ENCODE measurements at places on chromosomes 2 and 18.

DNA sequence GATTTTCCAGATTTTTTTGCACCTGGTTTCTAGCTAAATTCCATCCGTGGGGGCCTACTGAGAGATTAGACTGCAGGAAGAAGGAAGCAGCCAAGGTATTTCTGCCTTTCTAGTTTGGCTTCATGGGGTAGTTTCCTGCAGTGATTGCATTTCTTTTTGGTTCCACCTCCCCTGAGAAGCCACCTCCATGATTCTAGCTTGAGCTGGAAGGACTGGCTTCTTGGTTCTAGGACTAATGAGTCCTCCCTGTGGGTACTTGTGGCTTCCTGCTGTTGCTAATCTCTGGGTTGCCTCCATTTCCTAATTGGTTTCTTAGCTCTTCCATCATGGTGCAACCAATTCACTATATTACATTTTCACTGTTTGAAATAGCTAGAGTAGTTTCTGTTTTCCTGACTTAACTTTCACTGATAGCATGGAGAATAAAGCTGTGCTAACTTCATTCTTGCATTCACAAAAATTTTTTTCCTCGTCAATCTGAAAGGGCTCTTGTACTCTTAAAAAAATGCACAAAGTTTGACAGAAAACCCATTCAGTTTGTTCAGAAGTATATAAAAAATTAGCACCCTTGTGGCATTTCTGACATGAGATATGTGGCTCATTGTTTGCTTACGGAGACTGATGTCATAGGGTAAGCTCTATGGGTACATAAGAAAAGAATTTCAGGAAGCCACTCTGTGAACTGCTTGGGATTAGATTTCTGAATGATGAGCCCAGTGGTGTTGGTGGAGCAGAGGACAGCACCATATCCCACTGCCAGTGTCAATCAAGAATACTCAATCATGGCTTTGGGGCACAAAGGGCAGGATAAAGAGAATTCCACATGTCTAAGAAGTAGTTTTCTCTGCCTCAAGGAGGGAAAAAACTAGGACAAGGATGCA lies 242.8 kb upstream of the RBMS1 start:
- H3K4me1 ChIP-seq: peaks cover 18% of the 10 kb centered on the region
- no peak for DNase-seq
- H3K27me3 ChIP-seq: no peaks in the 10 kb centered on the region
- H3K27ac ChIP-seq: peak overlapping the region; percentile 66
- H3K36me3 ChIP-seq: no peaks in the 10 kb centered on the region

GRCh38 chr2:232203166-232203891 lies 175.2 kb upstream of the ALPP start:
- no peaks in the 10 kb centered on the region for H3K27me3 ChIP-seq
- H3K4me1 ChIP-seq: peaks cover 20% of the 10 kb centered on the region
- DNase-seq: no peak
- peaks cover 11% of the 10 kb centered on the region for H3K36me3 ChIP-seq
- H3K4me3 ChIP-seq: no peak overlapping the region

- peaks cover 12% of the 10 kb centered on the region for H3K4me1 ChIP-seq
- no peaks in the 10 kb centered on the region for H3K36me3 ChIP-seq
- H3K4me3 ChIP-seq: peak overlapping the region; percentile 81
- no peak overlapping the region for H3K27ac ChIP-seq
These were observed 2.4 kb downstream of the PAX8 start for GRCh38 chr2:113276216-113276760.

DNA sequence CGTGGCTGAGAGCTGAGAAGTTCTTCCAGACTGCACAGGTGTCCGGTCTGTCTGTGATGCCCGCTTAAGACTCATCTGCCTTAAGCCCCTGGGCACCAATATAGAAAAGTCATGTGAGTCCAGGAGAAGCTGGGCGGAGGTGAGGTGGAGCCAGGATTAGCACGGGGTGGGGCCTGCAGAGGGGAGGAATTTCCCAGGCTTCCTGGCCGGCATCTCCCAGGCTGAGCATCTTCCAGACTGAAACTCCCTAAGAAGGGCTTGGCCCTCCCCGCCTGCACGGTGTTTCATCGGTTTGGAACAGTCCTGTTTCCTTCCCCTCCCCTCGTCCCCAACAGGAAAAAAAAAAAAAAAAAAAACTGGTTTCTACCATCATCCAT lies 270.3 kb downstream of the ATAD2B start:
- no peak overlapping the region for H3K27ac ChIP-seq
- H3K36me3 ChIP-seq: peaks cover 8% of the 10 kb centered on the region
- peaks cover 16% of the 10 kb centered on the region for H3K4me1 ChIP-seq
- H3K4me3 ChIP-seq: no peak overlapping the region

DNA sequence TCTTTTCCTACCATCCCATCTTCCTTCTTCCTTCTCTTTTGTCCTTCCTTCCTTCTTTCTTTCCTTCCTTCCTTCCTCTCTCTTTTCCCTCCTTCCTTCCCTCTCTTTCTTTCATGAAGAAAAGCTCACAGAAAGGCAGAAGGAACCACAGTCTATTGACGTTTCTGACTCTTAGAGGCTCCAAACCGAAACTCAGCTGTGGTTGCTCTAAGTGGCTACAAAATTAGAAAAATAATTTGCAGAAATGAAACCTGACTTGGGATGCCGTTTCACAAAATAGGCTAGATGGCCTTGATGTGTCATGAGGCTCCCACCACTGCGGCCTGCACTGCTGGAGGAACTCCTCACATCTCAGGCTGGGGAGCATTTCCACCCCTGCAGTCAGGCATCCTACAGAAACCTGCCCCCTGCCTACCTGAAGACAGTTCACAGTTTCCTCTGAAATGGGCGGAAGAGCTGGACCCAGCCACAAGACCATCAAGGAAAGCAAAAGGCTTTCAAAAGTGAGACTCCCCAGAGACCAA lies 165.6 kb downstream of the SMAD7 start:
- peaks cover 9% of the 10 kb centered on the region for H3K36me3 ChIP-seq
- DNase-seq: no peak
- no peak overlapping the region for H3K4me3 ChIP-seq
- peak overlapping the region; percentile 52 for H3K27ac ChIP-seq
- H3K27me3 ChIP-seq: no peaks in the 10 kb centered on the region

- H3K4me1 ChIP-seq: peaks cover 11% of the 10 kb centered on the region
- DNase-seq: no peak
- no peak overlapping the region for H3K4me3 ChIP-seq
- peaks cover 9% of the 10 kb centered on the region for H3K36me3 ChIP-seq
- H3K27ac ChIP-seq: peak overlapping the region; percentile 36
- no peaks in the 10 kb centered on the region for H3K27me3 ChIP-seq
These were observed 5.1 kb upstream of the MIB1 start for GRCh38 chr18:21735452-21736015.

GRCh38 chr2:202136526-202136925 lies 63.5 kb downstream of the KIAA2012 start:
- H3K4me1 ChIP-seq: peaks cover 30% of the 10 kb centered on the region
- no peaks in the 10 kb centered on the region for H3K27me3 ChIP-seq
- no peak for DNase-seq
- H3K27ac ChIP-seq: no peak overlapping the region
- no peak overlapping the region for H3K4me3 ChIP-seq
- no peaks in the 10 kb centered on the region for H3K36me3 ChIP-seq

- no peaks in the 10 kb centered on the region for H3K36me3 ChIP-seq
- peak overlapping the region; percentile 91 for H3K27ac ChIP-seq
- no peaks in the 10 kb centered on the region for H3K27me3 ChIP-seq
- peak overlapping the region; percentile 41 for H3K4me3 ChIP-seq
These were observed 12.5 kb upstream of the SLC38A11 start for GRCh38 chr2:164967781-164968228.

- no peaks in the 10 kb centered on the region for H3K36me3 ChIP-seq
- H3K4me1 ChIP-seq: no peaks in the 10 kb centered on the region
- H3K4me3 ChIP-seq: no peak overlapping the region
- DNase-seq: no peak
These were observed 300.7 kb upstream of the DLGAP1 start for GRCh38 chr18:4755848-4756247.

- no peak overlapping the region for H3K4me3 ChIP-seq
- no peaks in the 10 kb centered on the region for H3K36me3 ChIP-seq
- no peaks in the 10 kb centered on the region for H3K27me3 ChIP-seq
- H3K4me1 ChIP-seq: peaks cover 28% of the 10 kb centered on the region
- no peak for DNase-seq
These were observed 141.6 kb upstream of the ITGA6 start for GRCh38 chr2:172285760-172286159.

- H3K4me1 ChIP-seq: peaks cover 25% of the 10 kb centered on the region
- no peaks in the 10 kb centered on the region for H3K36me3 ChIP-seq
These were observed 21.0 kb upstream of the PTMA start for GRCh38 chr2:231687133-231687852.

DNA sequence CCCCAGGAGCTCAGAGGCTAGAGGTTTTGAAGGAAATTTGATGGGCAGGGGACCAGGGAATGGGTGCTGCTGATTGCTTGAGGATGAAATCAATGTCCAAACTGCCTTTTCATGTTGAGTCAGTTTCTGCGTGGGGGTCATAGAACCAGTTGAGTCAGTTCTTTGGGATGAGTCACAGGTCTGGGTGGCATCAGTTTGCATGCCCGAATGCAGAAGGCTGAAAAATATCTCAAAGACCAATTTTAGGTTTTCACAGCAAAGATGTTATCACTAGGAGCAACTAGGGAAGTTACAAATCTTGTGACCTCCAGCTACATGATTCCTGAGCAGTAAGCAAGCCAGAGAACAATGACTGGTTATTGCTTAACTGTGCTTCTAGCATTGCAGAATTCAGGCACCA lies 1135.1 kb upstream of the CRIM1 start:
- H3K36me3 ChIP-seq: no peaks in the 10 kb centered on the region
- H3K4me3 ChIP-seq: no peak overlapping the region
- no peak for DNase-seq
- H3K27ac ChIP-seq: no peak overlapping the region
- H3K27me3 ChIP-seq: no peaks in the 10 kb centered on the region

- peak within 1 kb of the TSS; percentile 91 for H3K4me3 ChIP-seq
- H3K27ac ChIP-seq: peak within 1 kb of the TSS; percentile 82
- DNase-seq: peak; percentile 78
These were observed at the start of gene DPP4 for GRCh38 chr2:162073888-162074631. TSS of gene DPP4 (minus strand) at chr2:162074215. CDS start at chr2:162073981, 234 bp downstream.

GRCh38 chr2:17375262-17375661 lies 143.0 kb downstream of the RAD51AP2 start:
- no peak for DNase-seq
- H3K27me3 ChIP-seq: peaks cover 4% of the 10 kb centered on the region
- H3K4me1 ChIP-seq: no peaks in the 10 kb centered on the region
- no peak overlapping the region for H3K27ac ChIP-seq
- H3K36me3 ChIP-seq: no peaks in the 10 kb centered on the region
- H3K4me3 ChIP-seq: no peak overlapping the region

DNA sequence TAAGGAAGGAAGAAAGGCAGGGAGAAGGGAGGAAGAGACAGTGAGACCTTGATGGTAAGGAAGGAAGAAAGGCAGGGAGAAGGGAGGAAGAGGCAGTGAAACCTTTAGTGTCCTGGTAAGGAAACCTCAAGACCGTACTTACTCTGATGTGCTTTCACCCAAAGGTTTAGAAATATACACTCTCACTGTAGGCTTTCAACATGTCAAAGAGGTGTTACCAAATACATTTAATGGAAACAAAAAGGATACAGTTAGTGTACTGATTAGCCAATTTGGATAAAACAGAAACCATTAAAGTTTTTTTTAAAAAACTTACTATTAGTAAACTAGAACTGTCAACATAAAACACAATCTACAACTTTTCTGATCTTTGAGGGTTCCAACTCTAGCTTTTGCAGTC lies 7.1 kb downstream of the FBXO15 start:
- no peaks in the 10 kb centered on the region for H3K36me3 ChIP-seq
- no peak overlapping the region for H3K4me3 ChIP-seq
- DNase-seq: no peak
- no peaks in the 10 kb centered on the region for H3K4me1 ChIP-seq
- peaks cover 18% of the 10 kb centered on the region for H3K27me3 ChIP-seq

GRCh38 chr18:58536534-58537271 lies 92.2 kb downstream of the ALPK2 start:
- H3K4me1 ChIP-seq: peaks cover 46% of the 10 kb centered on the region
- peaks cover 17% of the 10 kb centered on the region for H3K27me3 ChIP-seq
- no peak overlapping the region for H3K27ac ChIP-seq
- H3K4me3 ChIP-seq: no peak overlapping the region
- no peaks in the 10 kb centered on the region for H3K36me3 ChIP-seq

DNA sequence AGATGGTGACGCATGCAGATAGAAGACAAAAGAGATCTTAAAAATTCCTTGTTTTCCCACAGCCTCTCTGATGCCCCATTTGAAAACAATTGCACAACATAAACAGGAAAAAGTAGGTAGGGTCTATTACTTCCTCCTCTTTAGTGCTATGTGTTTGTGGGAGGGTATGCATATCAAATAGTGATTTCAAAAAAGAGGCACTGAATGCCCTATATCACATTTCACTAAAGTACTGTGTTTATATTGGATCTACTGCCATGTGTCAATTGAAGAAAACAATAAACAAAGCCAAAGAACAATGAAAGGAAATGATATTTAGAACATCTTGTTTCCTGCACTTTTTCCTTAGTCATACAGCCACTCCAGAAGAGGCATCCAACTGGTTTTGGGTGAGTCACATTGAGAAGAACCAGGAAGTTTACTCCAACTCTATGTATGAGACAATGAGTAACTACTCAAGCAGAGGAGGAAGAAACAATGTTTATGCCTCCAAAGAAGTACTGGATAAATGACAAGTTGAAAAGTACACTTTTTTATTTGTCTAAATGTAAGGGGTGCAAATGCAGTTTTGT lies 583.6 kb downstream of the FBXO15 start:
- peak overlapping the region; percentile 32 for H3K27ac ChIP-seq
- no peak for DNase-seq
- no peaks in the 10 kb centered on the region for H3K4me1 ChIP-seq

- H3K36me3 ChIP-seq: no peaks in the 10 kb centered on the region
- no peak overlapping the region for H3K4me3 ChIP-seq
- DNase-seq: no peak
- no peaks in the 10 kb centered on the region for H3K27me3 ChIP-seq
These were observed 6.0 kb upstream of the FAM117B start for GRCh38 chr2:202628646-202629198.

DNA sequence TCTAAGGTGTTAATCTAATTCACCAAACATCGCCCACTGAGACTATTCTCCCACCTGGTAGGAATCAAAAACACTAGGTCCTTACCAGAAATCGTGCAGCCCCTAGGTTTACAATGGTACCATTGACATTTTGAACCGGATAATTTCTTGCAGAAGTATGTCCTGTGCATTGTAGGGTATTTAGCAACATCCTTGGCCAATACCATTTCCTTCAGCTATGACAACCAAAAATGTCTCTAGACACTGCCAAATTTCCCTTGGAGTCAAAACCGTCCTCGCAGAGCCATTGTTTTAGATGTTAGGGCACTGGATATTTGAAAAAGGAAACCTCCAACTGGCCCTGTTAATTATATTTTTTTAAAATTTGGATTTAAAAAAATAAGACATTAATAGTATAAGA lies 3.8 kb downstream of the VPS54 start:
- peaks cover 22% of the 10 kb centered on the region for H3K4me1 ChIP-seq
- peaks cover 4% of the 10 kb centered on the region for H3K36me3 ChIP-seq
- H3K27ac ChIP-seq: no peak overlapping the region
- no peak for DNase-seq

DNA sequence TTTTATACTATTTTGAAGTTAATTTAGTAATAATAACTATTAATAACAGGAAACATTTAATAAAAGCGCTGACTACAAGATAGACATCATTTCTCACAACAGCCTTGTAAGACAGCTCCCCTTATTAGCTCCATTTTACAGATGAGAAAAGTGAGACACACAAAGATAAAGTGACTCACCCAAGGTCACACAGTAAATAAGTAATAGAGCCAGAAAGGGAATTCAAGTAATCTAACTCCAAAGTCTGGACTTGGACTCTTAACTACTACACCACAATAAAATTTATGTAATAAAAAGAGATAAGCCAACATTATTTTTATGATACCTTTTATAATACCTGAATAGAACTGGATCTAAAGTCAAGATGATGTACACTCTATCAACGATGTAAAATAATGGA lies 25.3 kb downstream of the EXOC6B start:
- DNase-seq: no peak
- H3K4me3 ChIP-seq: no peak overlapping the region
- H3K27ac ChIP-seq: no peak overlapping the region

- no peak overlapping the region for H3K27ac ChIP-seq
- H3K36me3 ChIP-seq: peaks cover 8% of the 10 kb centered on the region
- peaks cover 21% of the 10 kb centered on the region for H3K4me1 ChIP-seq
- no peak for DNase-seq
These were observed 4.0 kb upstream of the HOXD4 start for GRCh38 chr2:176147210-176147799.

Data from type B pancreatic cell (in vitro differentiated cells).